ENCODE measurements at places on chromosomes 2 and 18.

GRCh38 chr2:101401326-101401665, 14.0 kb upstream of the CREG2 start:
- no peak for DNase-seq

- DNase-seq = no peak
Observed at GRCh38 chr2:186726938-186727337, 33.1 kb downstream of the FAM171B start.

DNA sequence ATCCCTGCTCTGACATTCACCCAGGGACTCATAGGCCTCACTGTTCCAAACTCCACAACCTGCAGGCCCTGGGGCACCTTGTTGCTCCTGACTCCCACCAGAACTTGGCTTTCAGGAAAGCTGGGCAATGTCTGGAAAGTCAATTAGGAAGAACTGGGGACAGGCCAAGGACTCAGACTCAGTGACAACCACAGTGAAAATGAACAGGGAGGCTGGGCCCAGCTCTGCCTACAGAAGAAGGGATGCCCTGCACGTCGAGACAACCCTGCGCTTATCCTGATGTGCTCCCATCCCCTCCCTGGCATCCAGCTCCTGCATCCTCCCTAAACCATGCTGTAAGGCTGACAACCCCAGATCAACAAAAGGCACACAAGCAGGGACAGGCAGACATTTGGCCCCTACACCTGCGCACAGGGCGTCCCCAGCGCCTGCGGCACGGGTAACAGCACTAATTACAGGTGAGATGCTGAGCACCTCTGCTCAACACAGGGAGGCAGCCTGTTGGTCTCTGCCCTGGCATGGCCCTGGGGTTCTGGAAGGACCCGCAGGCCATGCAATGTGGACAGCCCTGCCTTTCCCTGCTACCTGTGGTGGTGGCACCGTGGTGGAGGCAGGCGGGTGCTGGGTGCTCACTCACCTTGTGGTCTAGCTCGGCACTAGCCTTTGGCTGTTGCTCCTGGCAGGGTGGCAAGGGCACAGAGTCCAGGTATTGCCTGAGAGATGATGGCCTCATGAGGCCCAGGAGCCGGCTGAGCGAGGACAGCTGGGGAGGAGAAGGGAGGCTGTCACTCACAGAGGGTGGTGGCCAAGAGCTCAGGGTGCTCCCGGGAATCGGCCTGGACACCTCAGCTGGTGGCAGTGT, 23.6 kb upstream of the SEMA4C start:
- DNase-seq = no peak

GRCh38 chr2:83730223-83730622, 728.9 kb downstream of the SUCLG1 start:
- DNase-seq = no peak

DNA sequence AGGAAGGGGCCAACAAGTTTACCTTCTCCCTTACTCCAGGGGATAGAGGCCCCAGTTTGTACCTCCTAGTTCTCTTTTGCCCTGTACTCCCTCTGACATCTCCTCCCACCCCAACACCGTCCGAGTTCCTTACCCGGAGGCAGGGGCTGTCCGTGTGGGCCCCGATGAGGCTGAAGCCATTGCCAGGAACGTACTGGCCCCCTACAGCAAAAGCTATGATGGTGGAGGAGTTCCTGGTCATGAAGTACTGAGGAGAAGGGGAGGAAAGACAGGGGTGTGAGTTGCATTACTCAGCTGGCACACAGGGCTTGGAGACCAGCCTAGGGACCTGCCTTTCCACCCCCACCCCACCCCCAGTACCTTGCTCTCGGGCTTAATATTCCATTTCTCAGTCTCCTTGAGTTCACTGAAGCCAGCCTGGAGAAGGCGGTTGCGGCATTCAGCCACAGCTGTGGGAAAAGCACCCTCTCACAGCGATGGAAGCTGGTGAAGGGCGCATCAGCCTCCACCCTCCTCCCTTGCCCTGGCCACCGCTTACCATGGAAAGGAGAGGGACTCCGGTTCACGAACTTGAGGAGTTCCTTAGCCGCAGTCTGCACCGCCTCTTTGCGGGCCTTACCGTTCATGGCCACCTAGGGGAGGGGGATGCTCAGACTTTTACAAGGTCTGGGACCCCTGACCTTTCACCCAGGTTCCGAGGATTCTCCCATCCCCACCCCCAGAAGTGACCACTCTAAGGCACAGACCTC, 1.0 kb downstream of the DNPEP start:
- no peak for DNase-seq

DNA sequence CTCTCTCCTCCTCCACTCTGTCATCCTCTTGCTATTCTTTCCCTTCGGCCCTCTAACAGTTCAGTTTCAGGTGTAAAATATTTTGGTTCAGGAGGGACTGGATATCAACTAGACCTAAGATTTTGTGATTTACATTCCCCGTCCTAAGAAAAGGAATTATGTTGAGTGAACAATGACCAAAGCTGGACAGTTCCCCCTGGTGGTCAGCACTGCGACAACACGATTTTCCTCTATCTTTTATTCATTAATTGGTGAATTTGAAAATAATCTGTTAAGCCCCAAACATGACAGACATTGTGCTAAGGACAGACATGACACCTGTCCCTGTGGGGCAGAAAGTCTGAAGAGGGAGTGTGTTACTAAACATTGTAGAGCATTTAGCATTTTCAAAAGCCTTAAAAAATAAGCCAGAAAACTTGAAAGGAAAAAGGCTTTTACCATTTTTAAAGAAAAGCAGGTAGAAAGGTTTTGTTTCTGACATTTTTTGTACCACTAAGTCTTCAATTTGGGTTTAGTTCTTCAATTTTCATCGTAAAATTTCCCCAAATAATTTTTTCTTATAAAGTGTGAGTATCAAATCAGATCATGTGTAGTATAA, 28.4 kb upstream of the GTF2A1L start:
- no peak for DNase-seq

GRCh38 chr18:79802298-79802697, 4.6 kb downstream of the KCNG2 start:
- DNase-seq = no peak

GRCh38 chr2:26948800-26949199, 21.6 kb upstream of the MAPRE3 start:
- DNase-seq = no peak

GRCh38 chr18:27213123-27213717, 28.1 kb upstream of the CHST9 start:
- no peak for DNase-seq

DNA sequence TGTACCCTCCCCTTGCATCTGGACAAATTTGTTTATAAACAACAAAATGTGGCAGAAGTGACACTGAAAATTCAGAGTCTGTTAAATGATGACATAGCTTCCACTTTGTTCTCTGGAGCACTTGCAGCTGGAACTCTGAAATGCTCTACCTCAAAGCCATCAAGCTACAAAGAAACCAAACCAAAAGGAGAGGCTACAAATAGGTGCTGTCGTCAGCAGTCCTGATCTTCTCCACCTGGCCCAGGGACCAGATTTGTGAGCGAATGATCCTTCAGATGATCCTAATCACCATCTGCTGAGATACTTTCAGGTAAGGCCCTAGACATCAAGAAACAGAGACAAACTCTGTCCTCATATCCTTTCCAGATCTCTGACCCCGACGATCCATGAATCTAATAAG, 27.9 kb upstream of the PAIP2B start:
- DNase-seq = no peak

GRCh38 chr2:207763303-207763917, 6.3 kb downstream of the FZD5 start:
- DNase-seq = no peak

DNA sequence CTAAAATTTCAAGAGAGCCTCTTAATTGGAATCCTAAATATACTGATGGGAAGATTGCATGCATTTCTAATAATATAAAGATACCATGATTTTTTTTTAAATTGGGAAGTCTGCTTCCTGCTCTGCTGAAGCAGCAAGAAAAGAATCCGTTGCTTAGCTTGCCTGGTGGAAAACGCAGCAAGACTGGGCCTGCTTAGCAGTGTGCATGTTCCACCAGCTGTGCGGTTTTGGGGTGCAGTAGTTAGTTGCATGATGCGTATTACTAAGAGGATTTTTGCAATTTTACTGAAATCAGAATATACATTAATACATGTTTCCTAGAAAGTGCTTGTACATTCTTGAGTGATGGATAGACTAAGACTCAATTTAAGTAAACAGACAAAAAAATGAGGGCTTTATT, 319.9 kb downstream of the CMPK2 start:
- DNase-seq = no peak

GRCh38 chr2:202165945-202166344, 72.5 kb downstream of the SUMO1 start:
- DNase-seq = no peak

GRCh38 chr2:70388128-70388527, 86.3 kb upstream of the FAM136A start:
- DNase-seq = no peak

DNA sequence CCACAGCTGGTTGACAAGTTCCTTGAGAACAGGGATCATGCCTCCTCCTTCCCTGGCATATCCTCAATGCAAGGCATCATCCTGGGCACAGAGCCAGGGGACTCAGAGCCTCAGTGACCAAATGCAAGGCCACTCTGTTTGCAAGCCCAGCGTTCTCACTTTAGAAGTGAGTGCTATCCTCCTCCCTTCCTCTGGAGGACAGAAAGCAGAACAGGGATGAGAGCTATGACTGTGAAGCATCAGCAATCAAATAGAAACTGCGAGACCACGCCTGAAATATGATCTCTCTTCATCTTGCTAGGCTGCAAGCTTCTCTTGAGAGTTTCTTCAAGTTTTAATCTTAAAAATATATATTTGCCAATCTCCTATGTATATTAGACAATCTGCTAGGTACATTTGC, 119.8 kb downstream of the LRATD1 start:
- DNase-seq = no peak

DNA sequence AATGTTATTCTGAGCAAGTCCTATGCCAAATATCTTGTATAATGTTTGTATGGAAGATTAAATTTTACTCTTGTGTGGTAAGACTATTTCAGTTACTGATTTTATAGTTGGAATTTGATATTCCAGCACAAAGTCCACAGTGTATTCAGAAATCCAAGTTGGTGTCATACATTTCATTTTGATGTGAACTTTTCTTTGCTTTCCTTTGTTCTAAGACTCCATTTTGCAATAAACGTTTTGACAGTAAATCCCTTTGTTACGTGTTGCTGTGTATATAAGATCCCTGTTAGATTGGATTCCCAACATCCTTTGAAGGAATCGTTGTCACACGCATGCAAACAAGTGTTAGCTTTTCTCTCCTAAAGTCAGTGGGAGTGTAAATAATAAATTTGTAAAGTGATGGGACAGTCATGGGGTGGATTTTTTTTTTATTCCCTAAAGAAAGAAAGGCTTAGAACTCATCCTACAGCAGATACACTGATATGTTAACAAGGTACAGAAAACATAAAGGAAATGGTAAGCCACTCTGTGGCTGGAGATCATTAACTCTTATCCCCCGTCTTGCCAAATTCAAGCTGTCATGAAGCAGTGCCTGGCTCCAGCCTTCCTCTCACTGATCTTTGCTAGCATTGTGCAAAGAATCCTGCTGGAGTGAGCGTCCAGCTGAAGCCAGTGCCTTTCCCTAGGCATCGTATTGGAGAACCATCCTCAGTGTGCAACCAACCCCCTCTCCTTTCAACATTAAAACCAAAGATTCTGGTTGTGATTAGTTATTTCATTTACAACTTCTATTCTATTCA, 127.6 kb upstream of the CDCA7 start:
- no peak for DNase-seq

GRCh38 chr18:6876641-6877041, 147.1 kb downstream of the ARHGAP28 start:
- no peak for DNase-seq

DNA sequence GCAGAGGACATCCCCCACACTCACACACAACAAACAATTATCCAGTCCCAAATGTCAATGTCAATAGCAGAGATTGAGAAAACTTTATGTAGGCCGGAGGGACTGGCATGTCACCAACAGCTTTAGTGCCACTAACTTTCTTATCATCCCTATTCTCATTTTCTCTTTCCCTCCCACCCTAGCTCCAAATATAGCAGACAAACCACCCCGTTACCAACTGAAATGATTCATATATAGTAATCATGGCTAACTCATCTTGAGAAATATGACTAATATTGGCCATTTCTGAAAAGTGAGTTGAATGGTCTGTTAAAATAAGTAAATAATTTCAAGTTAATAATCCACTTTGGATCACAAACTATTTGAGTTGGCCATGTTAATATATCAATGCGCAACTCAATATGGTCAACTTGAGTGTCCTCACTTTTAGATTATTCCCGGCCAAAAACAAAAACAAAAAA, 242.1 kb upstream of the RND3 start:
- DNase-seq = no peak

- DNase-seq = no peak
Observed at GRCh38 chr2:75565472-75566462, 5.0 kb upstream of the EVA1A start.

GRCh38 chr18:77059294-77059916, 73.2 kb downstream of the MBP start:
- no peak for DNase-seq

DNA sequence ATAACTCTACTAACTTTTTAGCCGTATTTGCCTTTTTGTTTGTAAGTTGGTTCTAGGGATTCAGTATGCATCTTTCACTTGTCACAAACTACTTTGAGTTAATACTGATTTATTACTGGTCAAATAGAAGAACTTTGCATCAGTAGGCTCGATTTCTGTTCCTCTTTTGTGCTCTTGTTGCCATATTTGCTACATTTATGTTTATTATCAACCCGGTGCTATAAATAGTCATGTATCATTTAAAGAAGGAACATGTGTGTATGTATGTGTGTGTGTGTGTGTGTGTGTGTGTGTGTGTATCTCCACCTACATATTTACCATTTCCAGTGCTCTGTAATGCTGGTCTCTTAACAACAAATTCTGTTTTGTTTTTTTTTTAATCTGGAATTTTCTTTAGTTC, 79.6 kb upstream of the B3GNT7 start:
- DNase-seq = no peak

DNA sequence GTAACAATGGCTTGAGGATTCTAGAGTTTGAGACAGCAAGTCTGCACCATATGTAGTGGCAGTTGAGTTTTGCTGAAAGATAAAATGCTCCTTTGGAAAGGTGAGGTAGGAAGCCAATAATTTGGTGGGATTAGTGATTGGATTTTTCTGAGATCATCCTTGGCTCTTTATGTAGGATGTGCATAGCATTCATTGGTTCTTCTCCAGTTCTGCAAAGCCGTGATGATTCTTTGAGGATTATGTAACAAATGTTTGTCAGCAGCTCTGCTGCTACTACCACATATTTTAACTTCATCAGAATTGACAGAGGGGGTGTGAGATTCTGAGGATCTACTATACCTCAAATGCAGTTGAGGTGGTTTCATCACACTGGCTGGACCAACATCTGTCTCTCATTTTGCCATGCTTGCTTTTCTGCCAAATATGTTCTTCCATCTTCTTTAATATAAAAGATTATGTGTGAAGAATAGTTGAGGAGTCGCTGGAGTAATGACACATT, 188.9 kb upstream of the RASGRP3 start:
- DNase-seq = no peak

GRCh38 chr2:119289642-119290041, 66.0 kb downstream of the STEAP3 start:
- no peak for DNase-seq
